GM18507 (cell line): ENCODE measurements at places on chromosomes 2 and 18.

- DNase-seq: no peak
These were observed 14.0 kb upstream of the NTSR2 start for GRCh38 chr2:11683966-11684365.

DNA sequence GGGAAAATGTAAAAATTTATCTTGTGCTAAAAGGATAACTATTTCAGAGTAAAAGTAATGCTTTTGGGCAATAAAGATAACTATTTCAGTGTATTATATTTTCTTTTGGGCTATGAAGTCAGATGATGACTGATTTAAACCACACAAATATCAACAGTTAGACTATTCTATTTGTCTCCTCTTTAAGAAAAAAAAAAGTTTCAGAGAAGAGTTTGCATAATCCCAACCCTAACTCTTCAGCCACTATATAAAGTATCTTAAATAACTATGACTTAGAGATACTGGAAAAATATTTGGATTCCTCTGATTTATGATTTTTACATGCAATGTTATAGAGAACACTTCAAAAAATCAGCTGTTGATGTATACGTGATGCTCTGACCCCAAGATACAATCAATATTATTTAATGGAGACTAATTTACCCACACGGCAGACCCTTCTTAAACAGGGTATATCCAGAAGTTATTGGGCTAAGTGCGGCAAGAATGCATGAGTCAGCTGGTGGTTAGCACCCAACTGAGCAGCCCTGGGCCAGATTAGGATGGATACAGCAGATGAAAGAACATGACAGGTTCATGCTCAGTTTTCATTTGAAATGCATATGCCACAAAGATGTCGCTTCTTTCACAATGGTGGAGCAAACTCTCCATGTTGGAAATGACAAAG, 279.0 kb downstream of the AFF3 start:
- no peak for DNase-seq

DNA sequence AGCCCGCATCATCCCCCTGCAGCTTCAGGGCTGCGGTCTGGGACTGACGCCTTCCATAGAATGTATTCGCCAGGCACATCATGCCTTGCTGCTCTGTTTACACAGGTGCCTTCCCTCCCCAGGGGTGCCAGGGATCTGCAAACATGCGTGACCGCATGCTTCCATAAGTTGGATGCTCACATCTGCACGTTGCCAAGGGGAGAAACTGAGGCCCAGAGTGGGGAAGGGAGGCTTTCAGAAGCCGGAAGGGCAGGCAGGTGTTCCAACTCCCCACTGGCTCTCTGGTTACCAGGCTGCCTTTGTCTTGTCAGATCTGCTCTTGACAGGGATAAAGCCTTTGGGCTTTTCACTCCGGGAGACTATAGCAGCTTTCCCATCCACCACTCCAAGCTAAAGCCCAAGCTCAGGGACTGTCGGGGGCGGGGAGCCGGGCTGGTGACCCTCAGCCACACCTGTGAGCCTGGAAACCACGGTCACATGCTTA, 125.8 kb upstream of the TNP1 start:
- no peak for DNase-seq

DNA sequence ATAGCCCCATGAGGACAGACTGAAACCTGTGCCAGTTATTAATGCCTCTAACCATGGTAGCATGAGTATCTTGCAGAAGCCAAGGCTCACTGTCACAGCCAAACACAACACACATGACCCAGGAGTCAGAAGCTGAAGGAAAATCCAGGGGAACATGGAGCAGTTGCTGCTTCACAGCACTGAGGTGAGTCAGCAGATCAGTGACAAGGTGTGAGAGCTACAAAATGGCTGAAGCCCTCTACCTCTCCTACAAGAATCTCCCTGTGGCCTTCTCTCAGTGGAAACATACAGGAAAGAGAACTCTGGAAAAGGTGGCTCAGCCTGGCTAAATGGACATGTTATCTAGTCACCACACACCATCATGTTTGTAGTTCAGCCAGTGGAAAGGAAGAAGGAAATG, 93.5 kb downstream of the NAB1 start:
- DNase-seq: no peak

DNA sequence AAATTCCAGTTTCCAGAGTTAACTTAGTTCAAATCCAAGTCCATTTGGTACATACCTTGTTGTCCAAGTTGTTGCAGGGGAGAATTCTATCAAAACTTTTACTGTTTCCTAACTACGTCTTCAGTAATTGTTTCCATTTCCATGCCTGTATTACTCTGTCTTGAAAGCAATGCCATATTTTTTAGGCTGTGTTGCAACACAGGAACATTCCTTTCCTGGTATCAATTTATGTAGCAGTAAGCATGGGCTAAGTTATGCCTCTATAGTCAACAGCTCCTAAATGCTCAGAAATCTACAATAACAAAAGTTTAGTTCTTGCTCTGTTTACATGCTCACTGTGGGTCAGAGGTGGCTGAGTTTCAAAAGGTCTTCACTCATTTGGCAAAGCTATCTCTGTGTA, 1943.8 kb upstream of the PIK3C3 start:
- no peak for DNase-seq

DNA sequence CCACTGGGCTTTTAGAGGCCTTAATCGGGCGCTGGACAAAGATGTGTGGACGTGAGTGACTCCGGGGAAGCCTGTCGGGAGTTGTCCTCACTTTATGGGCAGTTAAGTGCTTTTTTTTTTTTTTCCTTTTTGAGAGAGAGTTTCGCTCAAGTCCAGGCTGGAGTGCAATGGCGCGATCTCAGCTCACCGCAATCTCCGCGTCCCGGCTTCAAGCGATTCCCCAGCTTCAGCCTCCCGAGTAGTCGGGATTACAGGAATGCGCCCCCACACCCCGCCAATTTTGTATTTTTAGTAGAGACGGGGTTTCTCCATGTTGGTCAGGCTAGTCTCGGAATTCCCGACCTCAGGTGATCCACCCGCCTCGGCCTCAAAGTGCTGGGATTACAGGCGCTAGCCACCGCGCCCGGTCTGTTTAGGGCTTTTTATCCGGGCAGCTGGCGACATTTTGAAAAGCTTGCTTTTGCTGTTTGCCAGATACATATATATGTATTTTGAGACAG, 1.5 kb downstream of the MSH6 start:
- no peak for DNase-seq

DNA sequence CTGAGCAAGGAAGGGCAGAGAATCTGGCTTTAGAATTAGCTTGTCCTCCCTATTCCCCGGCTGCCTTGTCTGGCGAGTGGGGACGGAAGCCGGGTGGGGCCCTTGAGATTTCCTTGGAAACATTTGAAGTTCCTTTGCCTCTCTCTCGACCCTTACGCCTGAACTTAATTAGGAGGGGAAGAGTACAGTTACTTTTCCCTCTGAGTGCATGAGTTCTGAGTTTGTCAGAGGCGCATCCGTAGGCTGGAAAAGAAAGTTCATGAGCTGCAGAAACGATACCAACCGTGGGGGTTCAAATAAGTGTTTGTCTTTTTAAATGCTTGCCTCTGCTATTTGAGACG, 468 bp downstream of the PIKFYVE start:
- DNase-seq: no peak

GRCh38 chr2:195562570-195563566, 94.2 kb upstream of the SLC39A10 start:
- DNase-seq: no peak

DNA sequence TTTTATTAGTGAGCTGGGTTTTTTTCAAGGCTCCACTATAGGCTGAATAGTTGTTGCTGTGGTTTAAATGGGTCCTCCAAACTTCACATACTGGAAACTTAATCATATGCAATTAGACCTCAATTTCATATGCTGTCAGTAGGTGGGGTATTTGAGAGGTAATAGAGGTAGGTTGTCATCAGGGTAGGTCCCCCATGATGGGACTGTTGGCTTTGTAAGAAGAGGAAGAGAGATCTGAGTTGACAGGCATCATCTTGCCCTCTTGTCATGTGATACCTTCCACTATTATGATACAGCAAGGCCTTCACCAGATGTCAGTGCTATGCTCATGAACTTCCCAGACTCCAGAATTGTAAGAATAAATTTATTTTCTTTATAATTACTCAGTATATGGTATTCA, 819.4 kb downstream of the LRP1B start:
- no peak for DNase-seq

- no peak for DNase-seq
These were observed 1.3 kb downstream of the SDC1 start for GRCh38 chr2:20223407-20224163.

DNA sequence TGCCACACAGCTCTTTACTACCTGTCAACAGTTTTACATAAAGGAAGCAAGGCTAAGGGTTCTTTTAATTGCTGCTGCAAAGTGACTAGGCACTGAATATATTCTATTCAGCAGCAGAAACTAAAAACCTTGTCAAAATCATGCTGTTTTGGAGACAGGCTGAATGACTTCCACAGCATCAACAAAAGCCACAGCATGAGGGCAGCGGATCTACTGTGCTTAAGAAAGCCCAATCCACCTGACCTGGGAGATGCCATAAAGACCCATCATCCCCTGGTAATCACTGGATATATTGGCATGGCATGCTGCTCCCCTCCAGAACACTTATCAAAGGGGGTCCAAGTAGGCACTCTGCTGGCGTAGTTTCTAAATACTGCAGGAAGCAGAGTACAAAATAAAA, 715.1 kb upstream of the SLC8A1 start:
- no peak for DNase-seq

DNA sequence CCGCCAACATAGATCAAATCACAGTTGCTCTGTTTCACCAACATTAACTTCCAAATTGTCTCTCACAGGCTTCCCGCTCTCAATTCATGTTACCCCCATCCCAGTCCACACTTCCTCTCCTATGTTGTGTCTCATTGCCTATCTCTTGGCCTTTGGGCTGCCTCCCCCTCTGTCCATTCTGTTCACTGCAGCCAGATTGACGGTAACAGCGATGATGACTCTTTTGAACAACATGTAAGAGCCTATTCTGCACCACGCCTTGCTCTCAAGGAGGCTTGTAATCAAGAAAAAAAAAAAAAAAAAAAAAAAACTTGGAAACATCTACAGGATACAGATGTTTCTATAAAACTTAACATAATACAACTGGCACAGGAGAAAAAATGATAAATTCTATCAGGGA, 77.3 kb upstream of the RMDN2 start:
- no peak for DNase-seq

DNA sequence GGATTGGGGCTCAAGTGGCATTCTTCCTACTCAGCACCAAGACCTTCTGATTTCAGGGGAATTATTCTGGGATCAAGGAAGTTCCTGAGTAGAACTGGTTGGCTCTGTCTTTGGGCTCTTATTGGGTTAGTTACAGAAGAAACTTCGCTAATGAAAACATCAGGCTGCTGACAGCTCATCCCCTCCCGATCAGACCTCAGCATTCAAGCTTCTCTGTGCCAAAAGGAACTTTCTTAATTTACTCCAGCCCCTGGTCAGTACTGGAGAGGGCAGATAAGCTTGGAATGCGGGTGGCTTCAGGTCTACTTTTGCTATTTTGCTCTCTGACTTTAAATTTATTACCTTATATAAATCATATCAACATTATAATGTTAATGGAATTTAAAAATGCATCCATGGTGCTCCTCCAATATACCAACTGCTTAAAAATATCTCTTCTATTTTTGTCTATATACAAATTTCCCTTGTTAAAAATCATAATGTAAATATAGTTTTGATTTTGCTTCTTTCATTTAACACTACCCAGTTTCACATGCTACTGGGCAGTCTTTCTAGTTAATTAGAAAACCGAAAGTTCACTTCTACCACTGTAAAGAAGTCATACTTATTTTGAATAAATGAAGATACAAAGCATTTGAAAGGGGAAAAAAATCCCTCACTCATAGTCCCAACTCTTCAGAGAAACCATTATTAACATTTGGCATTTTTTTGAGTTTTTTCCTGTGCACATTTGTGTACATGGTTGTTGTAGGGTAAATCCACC, 34.4 kb downstream of the PCARE start:
- no peak for DNase-seq

GRCh38 chr2:55885127-55885943, 38.2 kb downstream of the EFEMP1 start:
- DNase-seq: no peak

DNA sequence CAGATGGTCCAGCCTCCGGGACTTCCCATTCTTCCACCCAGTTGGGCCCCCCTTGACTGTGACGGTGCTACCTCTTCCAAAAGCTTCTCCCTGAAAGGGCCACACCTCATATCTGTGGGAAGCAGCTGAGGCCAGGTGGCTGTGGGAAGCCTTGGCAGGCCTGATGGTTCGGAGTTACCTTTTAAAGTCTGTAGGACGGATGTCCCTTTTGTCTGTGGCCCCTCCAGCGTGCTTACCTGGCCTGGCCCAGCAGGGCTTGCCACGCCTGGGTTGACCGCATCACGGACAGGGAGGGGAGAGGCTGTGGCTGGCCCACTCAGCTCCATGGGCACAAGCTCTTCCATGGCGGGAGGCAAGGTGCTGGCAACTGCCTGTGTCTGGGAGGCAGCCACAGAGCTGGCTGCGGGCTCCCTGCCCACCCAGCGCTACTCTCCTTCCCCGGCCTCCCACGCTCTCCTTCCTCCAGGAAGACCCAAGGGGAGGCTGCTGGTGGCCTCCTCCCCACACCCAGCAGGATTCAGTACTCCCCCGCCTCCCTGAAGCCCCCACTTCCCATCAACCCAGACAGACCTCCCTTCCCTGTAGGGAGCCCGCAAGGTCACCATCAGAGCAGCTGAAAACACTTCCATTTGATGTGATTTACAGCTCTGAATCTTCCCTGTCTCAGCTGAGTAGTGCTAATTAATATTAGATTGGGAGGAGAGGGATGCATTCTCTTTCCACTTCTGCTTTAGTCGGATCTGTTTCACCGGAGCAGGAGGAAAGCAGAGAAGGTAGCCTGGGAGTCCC, 52.8 kb downstream of the EDAR start:
- DNase-seq: no peak

- no peak for DNase-seq
These were observed 281.3 kb downstream of the STK39 start for GRCh38 chr2:167965907-167966761.
